Karpas-422 (cell line): ENCODE measurements at places on chromosomes 1 and 21.
A peak's percentile ranks its signal among the peaks of the same experiment; 100 is the strongest.

DNA sequence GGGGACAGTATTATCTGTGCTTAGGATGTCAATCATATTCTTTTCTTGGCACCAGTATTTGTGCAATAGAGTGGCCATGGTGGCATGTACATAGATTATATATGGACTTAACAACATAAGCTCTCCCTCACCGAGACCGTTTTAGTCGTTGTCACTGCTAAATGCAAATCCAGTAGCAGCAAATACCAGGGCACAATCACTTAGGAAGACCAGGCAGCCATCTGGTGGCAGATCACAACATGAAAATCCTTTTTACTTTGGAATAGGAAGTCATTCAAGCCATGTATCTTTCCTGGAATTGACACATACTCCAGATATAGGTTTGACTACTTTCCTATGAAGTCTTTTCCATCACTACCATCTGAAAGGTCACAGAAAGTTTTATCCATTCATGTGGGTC, 53.2 kb upstream of the C1orf87 start:
- DNase-seq: no peak

GRCh38 chr1:238767321-238767720, 619.0 kb upstream of the CHRM3 start:
- no peak for DNase-seq

- DNase-seq: no peak
These were observed 9.1 kb downstream of the NFIA start for GRCh38 chr1:61091455-61091854.

DNA sequence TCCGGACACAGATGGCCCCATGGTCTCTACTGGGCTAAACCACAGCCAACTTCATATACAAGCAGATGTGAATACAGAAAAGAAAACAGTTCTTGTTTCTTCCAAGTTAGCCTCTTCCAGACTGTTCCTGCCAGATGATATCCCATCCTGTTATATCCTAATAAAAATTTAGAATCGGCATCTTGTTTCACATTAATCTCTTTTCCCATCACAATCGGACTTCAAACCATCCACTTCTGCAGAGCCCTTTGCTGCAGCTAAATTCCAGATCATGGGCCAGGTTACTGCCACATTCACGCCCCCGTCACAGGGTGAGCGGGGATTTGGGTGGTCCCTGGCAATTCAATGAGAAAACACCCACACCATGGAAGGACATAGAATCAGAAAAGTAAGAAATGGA, 57.2 kb downstream of the NPHP4 start:
- no peak for DNase-seq

- peak; percentile 63 for DNase-seq
These were observed 1.8 kb downstream of the THEM4 start for GRCh38 chr1:151907363-151908139.

DNA sequence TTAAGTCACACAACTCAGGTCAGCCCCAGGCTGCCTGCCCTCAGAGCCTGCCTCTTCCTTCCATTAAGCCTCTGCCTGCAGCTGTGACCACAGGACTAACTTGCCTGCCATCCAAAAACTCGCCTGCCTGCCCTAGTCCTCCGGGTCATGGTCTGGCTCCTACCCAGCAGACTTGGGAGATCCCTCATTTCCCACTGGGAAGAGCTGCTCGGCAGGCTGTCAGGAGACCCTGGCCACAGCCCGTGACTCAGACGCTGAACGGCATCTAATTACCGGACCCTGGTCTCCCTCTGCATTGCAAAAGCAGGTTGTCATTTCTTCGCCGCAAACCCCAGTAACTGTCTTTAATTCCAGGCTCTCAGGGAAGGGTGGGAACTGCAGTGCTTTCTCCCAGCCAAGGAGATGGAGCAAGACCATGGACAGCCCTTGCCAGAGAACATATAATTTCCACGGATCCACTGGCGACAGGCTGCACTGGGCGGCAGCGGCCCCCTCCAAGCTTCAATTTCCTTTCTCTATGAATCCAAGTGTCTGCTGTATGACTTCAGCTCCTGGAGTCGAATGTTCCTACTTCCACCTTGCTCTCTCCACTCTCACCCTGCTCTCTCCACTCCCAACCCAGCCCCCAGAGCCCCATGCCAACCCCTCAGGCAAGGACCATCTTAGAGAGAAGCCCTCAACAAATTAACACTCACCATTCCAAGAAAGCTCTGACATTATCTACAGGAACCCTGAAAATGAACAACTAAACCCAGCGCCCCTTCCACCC, 20.4 kb downstream of the OLFML2B start:
- DNase-seq: no peak

GRCh38 chr21:45033791-45034555, 40.4 kb upstream of the ADARB1 start:
- DNase-seq: no peak

GRCh38 chr1:103525607-103526507, at the start of gene RNPC3:
TSS of gene RNPC3 (plus strand) at chr1:103525699. CDS start at chr1:103526071, 372 bp downstream.
- DNase-seq: peak; percentile 93

GRCh38 chr1:53502641-53503432, 43.6 kb downstream of the DMRTB1 start:
- DNase-seq: no peak

DNA sequence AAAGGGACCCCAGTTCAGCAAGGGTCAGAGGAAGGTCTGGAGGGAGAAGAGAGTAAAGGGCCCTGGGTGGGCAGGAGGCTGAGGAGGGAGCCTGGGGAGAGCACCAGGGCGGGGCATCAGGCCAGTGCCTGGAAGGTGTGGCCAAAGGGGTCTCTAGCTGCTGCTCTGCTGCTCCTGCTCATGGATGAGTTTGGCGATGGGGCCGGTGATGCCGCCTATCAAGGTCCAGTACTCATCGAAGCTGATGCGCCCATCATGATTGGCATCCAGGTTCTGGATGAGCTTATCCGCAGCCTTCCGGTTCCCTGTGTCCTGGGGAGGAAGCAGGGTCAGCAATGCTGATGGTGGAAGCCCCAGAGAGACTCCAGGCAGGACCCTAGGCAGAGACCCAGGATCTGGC, 5.6 kb downstream of the S100A16 start:
- no peak for DNase-seq

DNA sequence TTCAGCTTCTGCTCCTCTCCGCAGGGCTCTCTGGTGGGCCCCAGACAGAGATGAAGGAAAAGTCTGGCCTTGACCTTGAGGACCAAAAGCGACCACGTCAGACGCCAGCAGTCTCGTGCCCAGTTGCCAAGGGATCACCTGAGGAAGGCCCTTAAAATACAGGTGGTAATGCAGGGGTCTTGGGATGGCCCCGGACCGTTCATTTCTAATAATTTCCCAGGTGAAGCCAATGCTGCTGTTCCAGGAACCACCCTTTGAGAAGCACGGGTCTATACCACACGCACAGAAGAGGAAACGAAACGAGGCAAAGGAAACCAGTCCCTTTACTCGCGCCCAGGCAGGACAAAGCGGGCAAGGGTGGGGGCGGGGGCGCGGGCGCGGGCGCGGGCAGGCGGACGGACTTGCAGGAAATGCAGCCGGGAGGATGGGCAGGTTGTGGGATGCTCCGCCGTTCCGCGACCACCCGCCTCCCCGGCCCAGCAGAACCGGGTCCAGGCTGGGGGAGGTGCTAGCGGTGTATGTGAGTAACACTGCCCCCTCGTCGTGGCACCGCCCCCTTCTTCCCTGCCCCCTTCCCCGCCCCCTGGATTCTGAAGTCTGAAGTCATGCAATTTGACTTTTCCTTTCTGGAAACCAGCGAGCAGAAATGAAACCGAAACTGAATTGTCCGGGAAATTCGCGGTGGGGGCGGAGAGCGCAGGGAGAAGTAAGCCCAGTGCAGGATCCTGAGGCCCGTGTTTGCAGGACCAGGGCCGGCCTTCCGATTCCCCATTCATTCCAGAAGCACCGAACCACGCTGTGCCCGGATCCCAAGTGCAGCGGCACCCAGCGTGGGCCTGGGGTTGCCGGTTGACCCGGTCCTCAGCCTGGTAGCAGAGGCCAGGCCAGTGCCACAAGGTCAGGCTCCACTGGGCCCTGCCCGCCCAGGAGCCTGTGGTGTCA, 5.8 kb upstream of the MX1 start:
- peak; percentile 83 for DNase-seq

DNA sequence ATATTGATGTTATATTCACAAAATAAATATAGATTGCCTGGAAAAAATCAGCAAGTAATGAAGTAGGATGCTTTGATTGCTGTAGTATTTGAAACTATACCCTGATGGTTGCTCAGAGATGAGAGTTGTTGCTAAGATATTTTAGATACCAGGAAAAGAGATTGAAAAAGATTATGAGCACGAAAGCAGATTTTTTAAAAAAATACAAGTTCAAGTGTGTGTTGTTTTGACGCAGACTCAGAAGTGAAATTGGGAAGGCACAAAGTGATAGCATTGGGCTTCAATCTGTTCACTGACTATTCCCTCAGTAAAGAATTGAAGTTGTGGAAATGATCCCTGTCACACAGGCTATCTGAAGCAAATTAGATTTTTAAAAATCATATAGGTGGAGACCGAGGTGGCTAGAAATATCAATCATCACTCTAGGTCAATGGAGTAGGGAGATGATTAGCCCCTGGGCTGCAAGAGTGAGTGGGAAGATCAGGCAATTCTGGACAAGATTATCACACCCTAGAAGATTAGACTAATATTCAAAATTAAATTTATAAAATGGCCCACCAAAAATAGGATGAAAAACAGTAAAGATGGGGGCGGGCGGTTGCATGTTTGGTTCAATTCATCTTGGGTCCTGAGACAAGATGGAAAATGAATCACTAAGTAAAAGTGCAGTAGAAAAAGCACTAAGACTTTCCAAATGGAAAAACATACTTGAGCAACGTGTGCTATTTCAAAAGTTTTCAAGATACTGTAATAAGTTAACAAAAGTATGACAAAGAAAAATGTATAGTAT, 41.5 kb upstream of the LRRC8D start:
- DNase-seq: no peak

GRCh38 chr21:15256996-15257395, 192.2 kb upstream of the NRIP1 start:
- DNase-seq: no peak

DNA sequence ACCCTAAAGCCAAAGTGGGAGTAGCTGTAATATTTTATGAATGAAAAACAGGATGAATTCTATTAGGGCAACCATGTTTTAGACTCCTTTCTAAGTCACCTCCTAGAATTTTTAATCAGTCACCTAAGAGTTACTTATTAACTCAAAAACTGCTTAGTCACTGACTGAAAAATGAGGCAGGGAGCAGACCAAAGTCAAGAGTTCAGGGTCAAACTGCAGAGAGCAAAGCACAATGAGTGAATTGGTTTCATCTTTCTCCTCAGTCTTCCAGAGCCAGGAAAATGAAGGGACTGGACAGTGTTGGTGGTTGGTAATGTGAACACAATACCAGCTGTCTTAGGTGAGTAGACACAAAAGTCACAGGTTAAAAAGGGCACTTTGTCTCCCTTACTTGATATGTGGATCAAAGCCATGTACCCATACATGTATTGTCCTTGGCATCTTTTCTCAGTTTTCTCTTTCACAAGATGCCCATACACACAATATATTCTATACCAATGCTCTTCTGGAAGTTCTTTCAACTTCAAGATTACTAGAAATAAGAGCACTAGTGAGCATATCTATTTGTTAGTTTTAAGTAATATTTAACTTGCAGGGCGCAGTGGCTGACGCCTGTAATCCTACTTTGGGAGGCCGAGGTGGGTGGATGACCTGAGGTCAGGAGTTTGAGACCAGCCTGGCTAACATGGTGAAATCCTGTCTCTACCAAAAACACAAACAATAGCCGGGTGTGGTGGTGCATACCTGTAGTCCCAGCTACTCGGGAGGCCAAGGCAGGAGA, 42.2 kb downstream of the ATP1B1 start:
- DNase-seq: no peak

DNA sequence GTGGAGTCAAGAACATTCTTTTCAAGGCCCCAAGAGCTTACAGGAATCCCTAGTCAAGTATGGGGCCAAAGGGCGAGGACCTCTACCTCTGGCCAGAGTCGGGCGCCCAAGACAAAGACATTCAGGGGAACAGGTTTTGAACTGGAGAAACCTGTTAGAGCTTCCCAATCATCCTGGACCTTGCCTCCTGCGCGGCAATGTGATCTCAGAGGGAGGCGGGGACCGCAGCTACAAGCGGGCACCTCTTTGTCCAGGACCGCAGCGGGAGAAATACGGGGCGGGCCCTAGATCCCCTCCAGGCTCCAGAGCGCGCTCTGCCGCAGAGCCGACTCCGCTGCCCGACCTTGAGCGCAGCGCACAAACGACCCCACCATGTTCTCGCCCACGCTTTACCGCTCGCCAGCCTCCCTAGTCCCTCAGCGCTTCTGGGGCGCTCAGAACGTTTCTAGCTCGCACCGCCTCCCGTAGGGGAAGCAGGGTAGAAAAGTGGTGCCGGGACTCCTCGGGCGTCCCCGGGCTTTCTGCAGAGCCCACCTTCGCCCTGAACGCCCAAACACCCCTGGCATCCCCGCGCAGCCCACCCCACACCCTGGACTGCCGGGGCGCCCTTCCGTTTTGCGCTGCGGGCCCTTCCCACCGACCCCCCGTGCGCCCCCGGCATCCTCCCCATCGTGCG, 28.1 kb downstream of the RABIF start:
- no peak for DNase-seq

DNA sequence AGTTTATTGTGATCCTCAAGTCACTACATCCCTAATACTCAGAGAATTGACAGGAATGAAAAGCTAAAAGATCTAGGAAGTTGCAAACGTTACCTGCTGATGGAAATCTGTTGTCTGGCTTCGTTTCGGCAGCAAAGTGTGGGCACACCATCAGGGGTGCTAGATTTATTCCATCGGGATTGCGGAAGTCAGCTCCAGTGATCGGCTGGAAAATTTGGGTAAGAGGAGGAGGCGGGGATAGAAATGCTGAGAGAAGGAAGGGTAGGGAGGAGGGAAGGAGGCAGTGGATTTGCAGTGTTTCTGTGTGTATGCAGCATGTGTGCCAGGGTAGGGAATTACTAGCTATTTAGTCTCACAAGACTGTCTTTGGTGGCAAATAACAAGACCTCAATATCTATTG, at the start of gene CTSK:
TSS of gene CTSK (minus strand) at position 140 of the 400 bp plus-strand sequence. CDS start 1,455 bp downstream, outside the sequence.
- no peak for DNase-seq

GRCh38 chr1:171784784-171785183, 3.3 kb downstream of the METTL13 start:
- DNase-seq: no peak

DNA sequence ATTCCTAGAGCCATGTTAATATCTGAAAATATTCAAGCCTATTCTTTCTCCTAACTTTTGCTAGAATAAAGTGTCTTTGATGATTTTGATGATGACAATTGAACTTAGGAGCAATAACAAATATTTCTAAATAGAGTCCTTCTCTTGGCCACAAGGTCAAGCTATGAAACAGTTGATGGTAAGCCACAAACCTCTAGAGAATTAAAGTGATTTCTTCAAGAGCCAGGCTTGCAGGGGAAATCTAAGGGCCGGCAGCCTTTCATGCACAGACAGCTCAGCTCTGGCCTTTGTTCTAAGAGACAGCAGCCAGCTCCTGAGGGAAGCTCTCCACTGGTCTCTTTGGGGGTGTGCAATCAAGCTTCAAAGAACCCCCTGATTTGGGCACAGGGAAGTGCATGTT, 59.0 kb downstream of the SUSD4 start:
- no peak for DNase-seq
